ENCODE measurements at places on chromosomes 5 and 9.

DNA sequence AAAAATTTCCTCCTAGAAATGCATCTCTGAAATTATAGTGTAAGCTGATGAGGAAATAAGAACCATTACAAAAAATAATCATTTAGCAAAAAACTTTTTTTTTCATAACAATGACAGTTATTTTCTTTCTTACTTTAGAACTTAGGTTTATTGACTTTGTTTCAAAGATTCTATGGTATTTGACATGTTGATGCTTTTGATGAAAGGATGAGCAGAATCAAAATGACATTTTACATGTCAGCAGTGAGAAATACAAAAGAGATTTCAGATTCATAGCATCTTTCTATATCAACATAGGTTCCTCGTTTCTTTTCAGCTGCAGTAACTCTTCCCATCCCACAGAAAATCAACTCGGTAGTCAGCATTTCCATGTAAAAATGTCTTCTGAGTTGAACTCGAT lies 1226.6 kb upstream of the C9orf72 start:
- no peak for DNase-seq

- DNase-seq = no peak
These were observed 75.7 kb upstream of the SH3GL2 start for GRCh38 chr9:17503196-17503595.

DNA sequence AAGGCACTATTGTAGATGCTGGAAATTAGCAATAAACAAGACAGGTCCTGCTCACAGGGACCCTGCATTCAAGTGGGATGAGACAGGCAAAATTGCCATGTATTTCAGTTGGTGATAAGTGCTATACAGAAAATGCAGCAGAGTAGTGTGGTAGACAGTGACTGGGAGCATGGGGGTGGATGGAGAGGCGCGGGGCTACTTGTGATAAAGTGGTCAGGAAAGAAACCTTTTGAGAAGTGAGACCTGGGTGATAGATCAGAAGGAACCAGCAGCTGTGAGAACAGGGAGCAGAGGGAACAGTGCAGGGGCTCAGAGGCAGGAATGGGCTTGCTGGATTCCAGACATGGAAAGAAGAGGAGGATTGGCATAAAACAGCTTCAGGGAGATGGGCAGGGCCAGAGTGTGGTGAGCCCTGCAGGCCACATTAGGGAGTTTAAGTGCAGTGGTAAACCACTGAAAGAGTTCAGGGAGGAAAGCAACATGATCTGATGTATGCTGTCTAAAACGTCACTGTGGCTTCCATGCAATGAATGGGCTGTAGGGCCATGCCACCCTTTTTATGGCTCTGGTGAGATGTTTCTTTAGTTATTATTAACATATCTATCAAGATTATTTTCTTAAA lies 7.3 kb downstream of the CRHBP start:
- no peak for DNase-seq

DNA sequence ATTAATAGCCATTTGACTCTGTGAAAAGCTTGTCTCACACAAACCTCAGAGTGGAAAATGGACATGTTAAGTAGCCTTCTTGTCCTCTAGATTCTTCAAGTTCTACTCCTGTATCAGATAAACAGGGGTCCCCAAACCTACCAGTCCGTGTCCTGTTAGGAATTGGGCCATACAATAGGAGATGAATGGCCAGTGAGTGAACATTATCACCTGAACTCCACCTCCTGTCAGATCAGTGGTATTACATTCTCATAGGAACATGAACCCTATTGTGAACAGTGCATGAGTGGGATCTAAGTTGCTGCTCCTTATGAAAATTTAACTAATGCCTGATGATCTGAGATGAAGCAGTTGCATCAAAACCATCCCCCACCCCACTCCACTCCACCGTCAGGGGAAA lies 136.3 kb downstream of the TMEM232 start:
- no peak for DNase-seq

DNA sequence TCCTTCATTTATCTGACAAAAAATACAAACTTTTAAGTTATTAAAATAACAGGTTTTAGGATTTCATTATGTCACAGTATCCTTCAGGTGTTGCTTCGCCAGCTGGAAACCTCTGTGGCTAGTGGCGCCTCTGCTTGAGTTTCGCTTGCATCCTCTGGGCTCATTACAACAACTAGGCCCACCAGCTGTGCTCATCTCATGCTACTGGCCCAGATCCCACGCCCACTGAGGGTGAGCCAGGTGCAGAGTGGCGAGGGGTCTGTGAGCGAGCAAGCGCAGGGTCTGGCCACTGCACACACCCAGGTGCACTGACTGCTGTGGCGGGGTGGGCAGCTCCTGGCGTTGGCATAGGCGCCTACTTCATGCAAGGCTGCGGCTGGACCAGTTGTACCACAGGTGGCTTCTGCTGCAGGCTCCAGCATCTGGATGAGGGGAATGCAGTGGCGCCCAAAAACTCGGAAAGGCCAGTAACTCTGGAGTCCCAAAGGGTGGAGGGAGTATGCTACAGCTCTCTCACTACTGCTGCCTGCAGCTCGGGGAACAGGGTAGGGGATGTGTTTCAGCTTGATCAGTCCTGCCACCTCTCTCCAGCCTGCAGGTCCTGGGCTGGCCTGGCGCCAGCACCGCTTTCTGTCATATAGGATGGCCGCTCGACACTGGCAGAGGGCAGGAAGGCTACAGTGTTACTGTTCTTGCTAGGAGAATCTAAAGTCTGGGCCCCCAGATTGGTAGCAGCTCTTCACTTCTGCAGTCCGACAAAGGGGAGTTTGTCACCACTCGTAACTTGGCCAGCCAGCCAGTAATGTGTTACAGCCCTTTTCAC lies 452.1 kb downstream of the TUSC1 start:
- DNase-seq = no peak

GRCh38 chr9:18805386-18805785 lies 227.6 kb downstream of the SAXO1 start:
- no peak for DNase-seq

- no peak for DNase-seq
These were observed 5.0 kb upstream of the PTGER4 start for GRCh38 chr5:40674661-40675235.

GRCh38 chr9:90054810-90055209 lies 450.0 kb downstream of the GADD45G start:
- no peak for DNase-seq

GRCh38 chr9:34559624-34560455 lies 29.7 kb downstream of the CNTFR start:
- peak; percentile 8 for DNase-seq

DNA sequence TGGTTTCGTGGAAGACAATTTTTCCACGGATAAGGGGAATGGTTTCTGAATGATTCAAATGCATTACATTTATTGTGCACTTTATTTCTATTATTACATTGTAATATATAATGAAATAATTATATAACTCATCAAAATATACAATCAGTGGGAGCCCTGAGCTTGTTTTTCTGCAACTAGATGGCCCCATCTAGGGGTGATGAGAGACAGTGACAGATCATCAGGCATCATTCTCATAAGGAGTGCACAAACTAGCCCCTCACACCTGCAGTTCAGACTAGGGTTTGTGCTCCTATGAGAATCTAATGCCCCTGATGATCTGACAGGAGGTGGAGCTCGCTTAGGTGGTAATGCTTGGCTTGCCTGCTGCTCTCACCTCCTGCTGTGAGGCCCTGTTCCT lies 6.4 kb downstream of the ISCA1 start:
- no peak for DNase-seq

DNA sequence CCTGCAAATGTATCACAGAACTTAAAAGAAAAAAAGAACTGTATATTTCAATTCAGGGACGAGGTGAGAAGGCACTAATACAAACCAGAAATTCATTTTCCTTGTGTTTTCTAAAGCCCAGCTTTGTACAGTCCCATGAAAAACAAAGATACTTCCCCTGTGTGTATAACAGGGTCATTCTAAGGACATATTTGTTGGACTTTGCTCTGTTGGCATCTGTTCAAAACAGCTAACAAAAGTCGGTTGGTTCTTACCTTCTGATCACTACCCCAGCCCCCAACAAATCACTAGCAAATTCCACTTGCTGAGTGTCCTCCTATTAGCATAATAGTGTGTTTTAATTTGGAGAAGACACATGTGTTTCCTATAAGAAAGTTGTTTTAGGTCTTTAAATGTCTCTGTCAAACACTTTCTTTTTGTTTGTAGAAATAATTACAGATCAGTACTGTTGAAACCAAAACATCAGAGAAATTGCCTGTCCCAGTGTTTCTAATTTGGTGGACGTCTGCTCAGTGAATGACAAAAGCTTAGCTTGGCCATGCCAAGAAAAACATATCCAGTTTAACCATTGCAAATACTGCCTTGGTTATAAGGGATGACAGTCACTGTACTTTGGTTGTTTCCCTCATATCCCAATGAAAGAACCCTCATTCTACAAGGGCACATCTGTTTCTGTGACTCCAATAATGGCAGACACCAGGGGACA lies 480.5 kb downstream of the EBF1 start:
- DNase-seq = no peak

GRCh38 chr9:128243215-128244018 lies 32.4 kb downstream of the GOLGA2 start:
- DNase-seq = no peak

- peak; percentile 76 for DNase-seq
These were observed 106.2 kb downstream of the KLHL3 start for GRCh38 chr5:137629646-137630045.

GRCh38 chr9:91017245-91017644 lies 215.6 kb downstream of the SYK start:
- DNase-seq = no peak

- no peak for DNase-seq
These were observed 6.3 kb downstream of the MRPL36 start for GRCh38 chr5:1793301-1793740.

- no peak for DNase-seq
These were observed 14.9 kb downstream of the ADAMTSL1 start for GRCh38 chr9:18488886-18489285.

DNA sequence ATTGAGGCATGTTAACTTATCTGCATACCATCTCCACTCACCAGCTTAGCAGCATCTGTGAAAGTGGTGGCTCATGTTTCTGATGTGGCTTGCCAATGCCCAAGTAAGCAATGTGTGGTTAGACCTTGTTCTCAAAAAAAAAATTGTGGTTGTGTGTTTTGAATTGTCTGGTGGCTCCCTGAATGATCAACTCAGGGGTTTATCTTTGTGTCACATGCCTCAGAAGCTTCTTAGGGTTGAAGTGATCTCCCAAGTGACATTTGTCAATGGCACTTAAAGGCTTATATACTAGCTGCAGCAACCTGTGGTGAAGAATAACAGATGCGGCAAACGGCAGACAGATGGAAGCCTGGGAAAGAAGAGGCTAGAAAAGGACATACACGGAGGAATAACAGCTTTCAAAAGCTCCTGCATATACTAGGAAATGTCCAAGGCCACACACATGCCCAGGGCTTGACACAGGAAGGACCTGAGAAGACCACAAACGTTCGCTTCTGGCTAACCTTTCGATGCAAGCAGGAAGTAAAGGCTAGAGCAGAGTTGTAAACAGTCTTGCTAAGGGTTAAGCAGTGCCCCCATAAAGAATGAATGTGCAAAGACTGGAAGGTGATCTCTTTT lies 42.2 kb upstream of the FSD1L start:
- DNase-seq = no peak
